ENCODE measurements at places on chromosomes 5 and 9.

GRCh38 chr9:28234894-28235277, 661.6 kb upstream of the C9orf72 start:
- peak; percentile 27 for DNase-seq

DNA sequence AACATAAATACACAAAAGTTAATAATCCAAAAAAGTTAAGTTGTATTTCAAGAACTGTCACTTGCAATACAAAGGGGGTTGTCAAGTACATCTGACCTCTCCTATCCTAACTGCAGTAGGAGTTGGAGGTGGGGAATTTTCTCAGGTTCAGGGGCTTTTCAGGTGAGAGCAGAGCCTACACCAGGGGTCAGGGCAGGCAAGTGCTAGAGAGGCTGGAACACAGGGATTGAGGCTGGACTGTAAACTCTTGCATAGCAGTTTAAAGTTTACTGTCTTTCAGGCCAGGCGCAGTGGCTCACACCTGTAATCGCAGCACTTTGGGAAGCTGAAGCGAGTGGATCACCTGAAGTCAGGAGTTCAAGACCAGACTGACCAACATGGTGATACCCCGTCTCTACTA, 25.4 kb upstream of the RASGRF2 start:
- DNase-seq = no peak

DNA sequence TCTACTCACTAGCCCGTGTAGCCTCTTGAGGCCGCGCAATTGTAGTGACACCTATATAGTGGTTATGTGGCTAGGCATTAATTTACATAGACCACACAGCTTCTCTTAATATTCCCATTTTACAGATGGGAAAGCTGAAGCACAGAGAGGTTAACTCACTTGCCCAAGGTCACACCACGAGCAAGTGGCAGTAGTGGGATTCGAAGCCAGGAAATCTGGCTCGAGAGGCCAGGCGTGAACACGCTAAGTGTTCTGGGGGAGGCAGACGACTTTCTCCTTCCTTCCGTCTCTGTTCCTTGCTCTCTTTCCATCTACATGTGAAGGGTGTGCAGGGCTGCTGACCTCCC, 49.8 kb upstream of the IER5L start:
- DNase-seq = no peak

GRCh38 chr9:121771851-121772599, 120.6 kb downstream of the DAB2IP start:
- no peak for DNase-seq

DNA sequence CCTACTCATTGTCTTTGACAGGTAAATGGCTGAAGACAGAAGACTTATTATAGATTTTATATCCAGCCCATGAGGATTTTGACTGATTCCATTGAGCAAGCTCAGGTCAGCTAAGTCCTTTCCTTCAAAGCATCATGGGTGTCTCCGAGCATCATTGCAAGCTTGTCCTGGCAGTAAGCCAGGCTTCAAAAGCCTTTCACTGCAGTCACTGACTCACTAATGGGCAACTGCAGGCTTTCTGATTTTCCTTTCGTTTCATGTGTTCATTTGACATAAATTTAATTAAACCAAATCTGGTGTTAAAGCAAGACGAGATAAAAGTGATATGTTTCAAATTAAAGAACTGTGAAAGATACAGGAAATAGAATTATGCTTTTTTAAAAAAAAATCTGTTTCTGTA, 426.2 kb downstream of the ANXA1 start:
- peak; percentile 43 for DNase-seq
